ENCODE measurements at places on chromosomes 4 and X.
A peak's percentile ranks its signal among the peaks of the same experiment; 100 is the strongest.

DNA sequence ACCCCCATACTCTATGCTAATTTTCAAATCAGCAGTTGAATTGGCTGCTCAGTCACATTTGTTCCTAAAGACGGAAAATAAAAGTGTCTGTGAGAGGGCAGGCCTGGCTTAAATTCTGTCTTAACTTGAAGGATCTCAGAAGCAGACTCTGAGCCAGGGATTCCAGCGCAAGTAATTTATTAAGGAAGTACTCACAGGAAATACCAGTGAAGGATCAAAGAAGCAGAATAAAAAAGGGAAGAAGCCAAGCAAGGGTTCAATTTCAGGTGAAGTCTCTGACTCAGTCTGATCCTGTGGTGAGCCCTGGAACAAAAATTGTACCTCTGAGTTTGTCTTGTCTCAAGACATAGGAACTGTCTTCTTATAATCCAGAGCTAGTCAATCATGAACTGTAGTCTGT lies 52.2 kb downstream of the IL1RAPL1 start:
- no peak for DNase-seq

GRCh38 chr4:76690011-76690905 lies 207.7 kb downstream of the SOWAHB start:
- DNase-seq: no peak

- DNase-seq: no peak
Measured at GRCh38 chr4:47838445-47838844, 578 bp upstream of the CORIN start.

DNA sequence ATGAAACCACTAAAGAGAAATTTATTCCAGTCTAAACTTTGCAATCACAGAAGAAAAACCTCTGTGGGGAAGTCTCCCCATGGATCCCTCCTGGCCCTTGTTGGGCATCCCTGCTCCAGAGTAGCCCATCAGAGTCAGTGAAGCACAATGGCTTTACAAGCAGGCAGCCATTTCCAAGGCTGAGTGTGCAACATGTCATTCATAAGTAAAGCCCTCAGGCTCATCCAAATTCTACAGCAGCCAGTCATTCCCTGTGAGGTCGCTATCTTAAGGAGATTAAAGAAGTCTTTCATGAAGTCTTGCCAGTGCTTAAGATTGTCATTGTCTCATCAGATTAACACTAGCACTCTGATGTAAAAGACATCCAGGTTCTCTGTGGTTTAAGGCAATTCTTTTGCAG lies 17.0 kb upstream of the MAPK10 start:
- DNase-seq: no peak

GRCh38 chr4:63349674-63350025 lies 1059.6 kb downstream of the TECRL start:
- no peak for DNase-seq

GRCh38 chr4:57132743-57133137 lies 22.6 kb upstream of the IGFBP7 start:
- DNase-seq: no peak

- DNase-seq: no peak
Measured at GRCh38 chr4:78297116-78297800, 240.1 kb downstream of the FRAS1 start.

DNA sequence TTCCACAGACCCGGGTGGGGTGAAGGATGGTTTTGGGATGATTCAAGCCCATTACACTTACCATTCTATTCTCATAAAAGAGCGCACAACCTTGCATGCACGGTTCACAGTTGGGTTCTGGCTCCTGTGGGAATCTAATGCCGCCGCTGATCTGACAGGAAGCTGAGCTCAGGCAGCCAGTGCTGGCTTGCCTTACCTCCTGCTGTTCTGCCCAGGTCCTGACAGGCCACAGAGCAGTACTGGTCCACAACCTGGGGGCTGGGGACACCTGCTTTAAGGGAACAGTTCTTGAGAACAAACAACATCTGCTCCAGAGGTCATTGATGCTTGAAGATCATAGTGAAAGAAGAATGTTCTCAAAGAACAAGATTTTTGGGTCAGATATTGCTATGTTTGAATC lies 8.0 kb upstream of the HS3ST1 start:
- no peak for DNase-seq

DNA sequence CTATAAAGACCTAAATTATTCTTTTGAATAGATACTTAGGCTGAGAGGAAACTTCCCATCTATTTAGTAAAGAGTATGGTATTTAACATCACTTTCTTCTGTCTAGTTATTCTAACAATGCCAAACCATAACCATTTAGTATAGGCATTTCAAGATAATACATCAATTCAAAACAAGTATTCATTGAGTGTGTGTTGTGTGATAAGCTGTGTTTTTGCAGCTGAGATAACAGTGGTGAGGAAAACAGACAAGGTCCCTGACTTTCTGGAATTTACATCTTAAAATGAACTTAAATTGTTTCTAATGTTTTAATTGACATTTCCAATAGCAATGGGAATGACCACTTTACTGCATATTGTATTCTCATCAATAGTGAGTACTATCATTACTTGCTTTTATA lies 22.4 kb upstream of the TSPAN5 start:
- no peak for DNase-seq

DNA sequence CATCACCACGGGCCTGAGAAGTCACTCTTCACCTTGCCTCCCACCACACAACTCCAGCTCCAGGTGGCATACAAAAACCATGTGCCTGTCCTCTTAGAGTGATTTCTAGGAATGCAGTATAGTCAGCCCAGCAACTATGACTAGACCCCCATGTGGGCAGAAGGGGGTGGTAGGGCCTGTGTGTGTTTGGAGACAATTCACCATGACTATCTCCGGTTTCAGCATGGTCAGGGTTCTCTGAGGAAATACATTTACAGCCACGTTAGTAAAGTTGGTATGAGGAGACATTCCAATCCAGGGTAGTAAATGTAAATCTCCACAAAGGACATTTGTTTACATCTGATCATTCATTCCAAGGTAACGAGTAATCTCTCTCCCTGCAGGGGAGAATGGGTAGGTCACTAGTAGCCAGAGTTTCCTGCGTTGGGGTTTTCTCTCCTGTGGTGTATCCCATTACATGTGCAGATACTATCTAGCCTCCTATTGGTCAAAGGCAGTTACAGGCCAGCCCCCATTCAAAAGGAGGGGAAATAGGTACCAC lies 4.2 kb upstream of the MTMR1 start:
- DNase-seq: no peak

DNA sequence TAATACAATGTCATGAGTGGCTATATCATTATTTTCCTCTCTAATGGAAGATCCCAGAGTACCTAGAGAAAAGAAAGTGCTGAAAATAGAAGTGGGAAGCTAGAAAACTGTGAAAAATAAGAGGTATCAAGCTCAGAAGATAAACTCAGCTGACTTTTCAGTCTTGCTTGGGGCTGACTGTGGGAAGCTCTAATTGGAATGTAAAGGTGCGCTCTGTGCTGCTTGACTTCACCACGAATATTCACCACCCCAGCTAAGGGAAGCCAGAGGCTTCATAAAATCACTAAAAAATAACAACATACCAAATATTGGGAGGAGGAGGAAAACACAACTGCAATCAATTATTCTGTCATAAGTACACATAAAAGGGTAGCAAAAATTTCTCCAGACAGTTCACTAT lies 25.1 kb downstream of the NDST3 start:
- DNase-seq: no peak

DNA sequence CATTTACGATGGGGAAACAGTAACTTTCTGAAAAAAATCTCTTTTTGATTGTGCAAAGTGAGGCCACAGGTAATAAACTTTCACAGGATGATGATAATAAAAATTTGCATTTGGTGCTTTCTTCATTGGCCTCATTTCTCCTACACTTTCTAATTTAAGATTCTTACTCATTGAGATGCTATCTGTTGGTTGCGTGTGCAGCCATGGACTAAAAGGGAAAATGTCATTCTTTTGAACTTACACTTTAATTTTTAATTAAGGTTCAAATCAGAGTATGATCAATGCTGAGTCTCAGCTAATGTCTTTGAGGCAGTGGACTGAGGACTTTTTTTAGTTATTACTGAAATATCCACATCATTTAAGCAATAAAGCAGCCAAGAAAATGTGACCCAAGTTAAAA lies 87.6 kb downstream of the SEL1L3 start:
- DNase-seq: no peak

GRCh38 chr4:136985683-136986082 lies 546.6 kb downstream of the PCDH18 start:
- no peak for DNase-seq

DNA sequence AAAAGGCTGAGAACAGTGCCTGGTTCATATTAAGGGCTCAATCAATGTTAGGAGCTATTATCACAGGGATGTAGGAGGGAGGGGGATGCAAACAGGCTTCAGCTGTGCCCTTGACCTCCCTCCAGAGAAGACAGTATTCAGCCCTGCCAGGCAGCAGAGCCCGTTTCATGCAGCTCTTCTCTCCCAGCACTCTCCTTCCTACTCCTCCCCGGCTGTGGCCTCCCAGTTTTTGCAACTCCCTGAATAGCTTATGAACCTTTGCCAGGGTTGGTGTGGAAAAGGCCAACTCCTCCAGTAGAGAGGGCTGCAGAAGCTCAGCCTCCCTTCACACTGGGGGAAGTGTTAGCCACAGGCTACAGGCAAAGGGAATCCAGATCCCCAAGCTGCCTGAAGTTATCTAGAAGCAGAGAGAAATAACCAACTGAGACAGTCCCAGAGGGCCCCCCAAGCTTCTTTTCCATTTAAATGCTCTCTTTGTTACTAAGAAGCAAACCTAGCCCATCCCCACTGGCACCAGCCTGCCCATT lies 31.7 kb upstream of the APLN start:
- DNase-seq: no peak

DNA sequence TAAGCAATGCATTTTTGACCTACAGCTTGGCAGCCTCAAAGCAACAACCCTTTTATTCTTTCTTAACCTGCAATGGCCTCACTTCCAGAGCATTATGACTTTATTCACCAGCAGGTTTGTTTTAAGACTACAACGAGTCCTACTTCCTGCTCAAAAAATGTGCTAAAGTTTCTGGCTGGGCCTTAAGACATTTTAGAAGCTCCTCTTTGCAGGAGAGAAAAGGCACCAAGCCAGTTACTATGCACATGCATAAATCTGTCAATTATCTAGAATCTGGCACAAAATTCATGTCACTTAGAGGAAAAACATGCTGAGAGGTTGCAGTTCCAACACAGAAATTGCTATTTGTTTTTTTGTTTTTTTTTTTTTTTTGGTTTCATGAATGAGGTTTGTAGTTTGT lies 223.0 kb upstream of the EPHA5 start:
- DNase-seq: no peak

DNA sequence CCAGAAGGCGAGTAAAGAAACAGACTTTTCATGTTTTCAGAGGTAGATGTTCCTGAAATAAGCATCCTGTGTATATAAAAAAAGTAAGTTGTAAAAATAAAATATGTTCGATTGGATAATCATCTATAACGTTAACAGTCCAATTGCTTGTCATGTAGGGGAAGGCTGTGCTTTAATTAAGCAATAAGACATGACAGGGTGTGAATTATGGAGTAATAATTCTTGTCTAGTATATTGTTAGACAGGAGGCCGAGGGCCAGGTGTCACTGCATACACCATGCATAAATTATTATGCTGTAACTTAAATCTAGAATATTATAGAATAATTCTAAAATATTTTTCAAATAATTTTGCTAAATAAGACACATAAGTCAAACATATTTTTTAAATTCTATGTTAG lies 494.6 kb upstream of the TENM3 start:
- no peak for DNase-seq

DNA sequence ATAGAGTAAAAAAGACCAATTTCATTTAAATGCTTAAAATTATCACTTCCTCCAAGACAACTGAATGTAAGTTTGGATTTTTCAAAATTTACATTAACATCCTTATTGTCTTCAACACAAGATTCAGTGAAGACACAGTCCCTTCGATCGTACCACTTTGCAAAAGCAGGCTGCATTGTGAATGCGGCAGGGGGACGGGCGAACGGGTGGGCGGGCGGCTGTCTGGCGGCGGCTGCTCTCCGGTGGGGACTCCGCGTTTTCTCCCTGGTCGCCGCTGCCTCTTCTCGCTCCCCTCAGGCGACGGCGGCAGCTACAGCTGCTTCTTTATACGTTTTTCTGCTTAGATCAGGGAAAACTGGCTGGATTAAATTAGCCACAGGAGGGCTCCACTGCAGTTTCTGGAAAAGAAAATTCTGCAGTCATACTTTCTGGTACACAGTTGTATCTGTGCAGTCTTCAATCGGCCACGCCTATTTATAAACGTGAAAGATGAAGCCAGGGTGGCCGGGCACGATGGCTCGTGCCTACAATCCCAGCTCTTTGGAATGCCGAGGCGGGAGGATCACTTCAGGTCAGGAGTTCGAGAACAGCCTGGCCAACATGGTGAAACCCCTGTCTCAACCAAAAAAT lies 33.9 kb upstream of the HPF1 start:
- peak; percentile 6 for DNase-seq

- DNase-seq: no peak
Measured at GRCh38 chrX:10569946-10570345, 50.4 kb downstream of the MID1 start.

GRCh38 chr4:71476240-71476639 lies 137.4 kb downstream of the SLC4A4 start:
- DNase-seq: no peak

DNA sequence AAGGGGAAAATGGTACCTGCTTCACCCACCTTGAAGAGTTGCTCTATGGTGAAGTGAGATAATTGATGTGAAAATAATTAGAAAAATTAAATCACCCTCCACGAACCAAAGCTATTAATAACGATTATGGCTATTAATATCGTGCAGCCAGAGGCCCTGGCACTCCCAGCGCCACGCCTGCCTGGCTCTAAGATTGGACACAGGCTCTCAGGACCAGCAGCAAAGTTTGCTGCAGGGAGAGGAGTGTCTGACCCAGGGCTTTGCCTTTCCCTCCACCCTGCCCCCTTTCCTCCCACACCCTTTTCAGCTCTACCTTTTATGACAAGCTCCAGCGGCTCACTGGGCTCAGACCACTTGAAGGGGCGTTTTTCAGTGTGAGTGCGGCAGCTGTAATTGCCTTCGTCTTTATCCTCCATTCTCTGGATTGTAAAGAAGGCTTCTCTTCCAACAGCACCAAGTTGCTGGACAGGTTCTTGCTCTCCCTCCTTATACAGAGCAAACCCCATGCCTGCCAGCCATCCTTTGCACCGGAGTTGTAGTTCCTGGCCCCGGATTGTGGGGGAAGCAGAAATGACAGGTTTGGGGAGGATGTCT lies 11.5 kb downstream of the IGSF1 start:
- no peak for DNase-seq

DNA sequence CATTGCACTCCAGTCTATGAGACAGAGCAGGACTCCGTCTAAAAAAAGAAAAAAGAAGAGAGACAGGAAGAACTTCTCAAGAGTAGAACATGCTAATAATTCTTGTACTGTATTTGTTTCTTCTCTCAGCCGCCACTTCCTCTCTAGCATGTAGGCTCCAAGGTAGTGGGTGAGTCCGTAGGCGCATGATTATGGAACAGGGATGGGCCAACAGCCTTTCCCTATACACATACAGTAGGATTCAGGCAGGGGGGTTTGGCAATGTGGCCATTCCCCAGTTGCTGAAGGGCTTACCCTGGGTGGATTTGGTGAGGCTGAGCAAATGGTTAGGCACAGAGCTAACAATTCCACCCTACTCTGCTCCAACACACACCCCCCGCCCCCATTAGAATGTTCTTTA lies 35.0 kb upstream of the APLN start:
- DNase-seq: no peak

- DNase-seq: no peak
Measured at GRCh38 chr4:710916-711315, 5.3 kb downstream of the PCGF3 start.

GRCh38 chr4:127352220-127353113 lies 280.3 kb upstream of the INTU start:
- no peak for DNase-seq

GRCh38 chr4:1476140-1476513 lies 69.9 kb upstream of the NKX1-1 start:
- no peak for DNase-seq
